ENCODE measurements at places on chromosomes 2 and 18. TPM values are rescaled to one million over a fixed set of nuclear protein-coding genes. Genes with fewer than 3 reads are reported as not detected.
A peak's percentile ranks its signal among the peaks of the same experiment; 100 is the strongest.

TLX2 gene
- 0.21 TPM for total RNA-seq

DNA sequence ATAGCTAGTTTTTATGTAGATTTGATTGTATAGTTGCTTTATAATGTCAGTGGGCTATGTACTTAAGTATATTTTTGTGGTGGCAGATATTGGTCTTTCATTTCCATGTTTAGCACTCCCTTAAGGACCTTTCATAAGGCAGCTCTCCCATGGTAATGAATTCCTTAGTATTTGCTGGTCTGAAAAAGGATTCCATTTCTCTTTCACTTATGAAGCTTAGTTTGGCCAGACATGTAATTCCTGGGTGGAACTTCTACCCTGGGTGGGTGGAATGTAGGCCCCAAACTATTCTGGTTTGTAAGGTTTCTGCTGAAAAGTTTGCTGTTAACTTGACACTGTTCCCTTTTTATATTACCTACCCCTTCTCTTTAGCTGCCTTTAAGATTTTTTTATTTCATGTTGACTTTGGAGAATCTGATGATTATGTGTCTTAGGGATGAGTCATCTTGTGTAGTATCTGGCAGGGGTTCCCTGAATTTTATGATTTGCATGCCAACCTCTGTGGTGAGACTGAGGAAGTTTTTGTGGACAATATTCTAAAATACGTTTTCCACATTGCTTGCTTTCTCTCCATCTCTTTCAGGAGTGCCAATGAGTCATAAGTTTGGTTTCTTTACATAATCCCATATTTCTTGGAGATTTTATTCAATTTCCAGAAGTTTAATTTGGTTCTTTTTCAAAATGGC is 65.4 kb upstream of the VRK2 start:
- no peak for DNase-seq

GRCh38 chr2:238847841-238848690 is at the start of gene TWIST2:
TWIST2 (plus strand) TSS chr2:238848085; CDS start chr2:238848216, 131 bp downstream.
- DNase-seq, result peak; percentile 83

GRCh38 chr2:175430236-175430635 is 248.7 kb upstream of the ATP5MC3 start:
- DNase-seq, result no peak

- no peak for DNase-seq
Observed at GRCh38 chr2:147546109-147546508, 298.7 kb upstream of the ACVR2A start.

- no peak for DNase-seq
Observed at GRCh38 chr2:158779621-158780020, 15.5 kb upstream of the DAPL1 start.

Data from GM23338 (cell line).